Stimulated activated CD4-positive, alpha-beta T cell treated with anti-CD3 and anti-CD28 coated beads, Interleukin-15, amount 100 ng/mL, for 1 hour (primary cell): ENCODE measurements at places on chromosomes 1 and 21.

DNA sequence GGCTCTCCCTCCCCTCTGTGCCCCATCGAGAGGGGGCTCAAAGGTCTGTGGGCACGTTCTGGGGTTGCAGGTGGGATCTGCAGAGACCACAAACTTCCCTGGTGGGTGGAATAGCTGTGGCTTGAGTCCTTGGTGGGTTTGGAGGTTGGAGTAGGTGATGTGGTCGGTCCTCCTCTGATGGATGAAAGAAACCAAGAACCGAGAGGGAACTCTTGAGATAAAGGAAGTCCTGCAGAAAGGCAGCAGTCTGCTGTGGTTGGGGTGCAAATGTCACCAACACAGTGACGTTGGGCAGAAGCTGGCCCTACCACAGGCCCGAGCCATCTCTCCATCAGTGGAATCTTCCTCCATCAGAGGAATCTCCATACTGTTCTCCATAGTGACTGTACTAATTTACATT is 171.8 kb downstream of the FCRL5 start:
- no peak for DNase-seq

GRCh38 chr1:32878183-32878582 is 7.5 kb upstream of the FNDC5 start:
- no peak for DNase-seq

GRCh38 chr1:113233441-113233840 is 156.9 kb upstream of the MAGI3 start:
- no peak for DNase-seq

GRCh38 chr1:199857516-199857915 is 170.0 kb upstream of the NR5A2 start:
- no peak for DNase-seq
